ENCODE measurements at places on chromosomes 7 and 10.

- no peak for DNase-seq
Observed at GRCh38 chr7:33909318-33909717, 4.0 kb downstream of the BMPER start.

DNA sequence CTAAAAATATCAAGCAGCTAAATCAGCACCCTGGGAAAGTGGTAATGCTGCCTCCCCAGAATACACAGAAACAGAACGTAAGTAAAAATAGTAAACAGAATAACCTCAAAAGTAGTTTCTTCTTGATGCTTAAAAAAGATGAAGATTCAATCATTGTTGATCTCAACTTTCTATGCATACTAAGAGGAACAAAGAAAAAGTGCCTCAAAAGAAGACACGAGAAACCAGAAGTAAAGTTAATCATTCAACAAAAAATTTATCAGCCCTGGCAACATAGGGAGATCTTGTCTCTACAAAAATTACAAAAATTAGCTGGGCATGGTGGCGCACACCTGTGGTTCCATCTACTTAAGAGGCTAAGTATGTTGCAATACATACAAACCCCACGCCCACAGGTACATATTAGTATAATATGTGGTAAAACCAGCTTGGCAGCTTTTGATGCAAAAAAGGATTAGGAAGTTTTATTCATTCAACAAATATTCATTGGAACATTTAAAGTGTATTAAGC is 153.7 kb downstream of the NRBF2 start:
- DNase-seq = peak; percentile 90

DNA sequence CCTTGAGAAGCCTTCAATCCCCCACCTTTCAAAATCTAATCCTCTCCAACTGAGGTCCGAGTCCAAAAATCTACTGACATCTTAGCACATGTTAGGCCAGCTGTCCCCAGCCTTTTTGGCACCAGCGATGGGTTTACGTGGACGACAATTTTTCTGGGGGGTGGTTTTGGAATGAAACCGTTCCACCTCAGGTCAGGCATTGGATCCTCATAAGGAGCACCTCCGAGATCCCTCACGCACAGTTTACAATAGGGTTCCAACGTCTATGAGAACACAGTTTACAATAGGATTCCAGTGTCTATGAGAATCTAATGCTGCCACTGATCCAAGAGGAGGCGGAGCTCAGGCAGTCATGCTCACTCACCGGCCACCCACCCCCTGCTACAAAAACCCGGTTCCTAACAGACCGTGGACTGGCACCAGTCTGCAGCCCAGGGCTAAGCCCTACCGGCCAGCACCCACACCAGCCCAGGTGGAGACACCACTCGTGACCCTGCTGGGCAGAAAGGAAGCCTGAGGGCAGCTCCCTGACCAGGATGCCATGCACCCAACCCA is 107.6 kb downstream of the DIP2C start:
- DNase-seq = no peak

GRCh38 chr10:49162761-49163310 is 25.4 kb downstream of the TMEM273 start:
- DNase-seq = no peak

DNA sequence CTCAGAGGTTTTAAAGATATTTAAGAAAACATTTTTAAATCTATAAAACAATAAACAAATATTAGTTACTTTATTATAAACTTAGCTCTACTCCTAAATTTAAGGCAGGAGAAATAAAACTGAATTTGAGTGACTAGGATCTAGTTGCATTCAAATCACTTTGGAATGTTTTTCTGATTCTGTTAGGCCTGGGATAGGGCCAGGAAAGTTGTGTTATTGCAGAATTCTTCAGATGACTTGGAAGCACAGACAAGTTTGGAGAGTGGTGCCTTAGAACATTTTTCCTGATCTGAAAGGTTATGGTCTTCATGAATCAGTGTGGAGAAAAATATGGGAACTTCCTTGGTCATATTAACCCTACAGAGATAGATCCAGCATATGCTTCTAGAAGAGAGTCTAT is 15.6 kb upstream of the SLC25A13 start:
- no peak for DNase-seq

DNA sequence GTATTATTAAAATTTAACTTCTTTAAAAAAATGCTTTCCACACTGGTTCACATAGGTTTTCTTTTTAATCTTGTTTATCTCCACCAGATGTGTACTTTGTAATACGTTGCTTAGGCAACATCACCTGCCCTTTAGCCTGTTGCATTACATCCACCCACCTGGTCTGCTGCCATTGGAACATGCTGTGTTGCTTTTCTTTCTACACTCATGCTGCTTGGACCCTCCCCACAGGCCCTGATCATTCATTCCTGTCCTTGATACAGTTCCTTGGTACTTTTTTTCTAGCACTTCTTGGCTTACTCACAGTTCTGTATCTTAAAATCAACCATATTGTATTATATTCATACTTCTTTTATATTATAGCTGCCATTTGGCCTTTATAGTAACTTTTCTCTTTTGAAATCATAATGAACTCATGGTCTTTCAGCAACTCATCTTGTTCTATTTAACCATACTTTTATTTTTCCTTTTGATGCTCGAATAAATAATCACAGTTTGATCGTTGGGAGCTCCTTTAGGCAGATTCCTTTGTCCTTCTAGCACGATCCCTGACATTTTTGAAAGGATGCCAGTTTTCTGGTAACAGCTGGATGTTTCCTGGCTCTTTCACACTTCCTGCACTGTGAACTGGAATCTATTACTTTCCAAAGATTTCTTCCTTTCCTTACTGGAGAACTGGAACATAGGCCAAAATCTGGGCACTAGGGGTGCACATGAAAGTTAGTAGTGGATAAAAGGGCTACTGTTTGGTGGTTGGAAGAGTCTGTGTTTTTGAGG is 125.1 kb downstream of the CDK14 start:
- DNase-seq = peak; percentile 34

GRCh38 chr7:123961771-123962170 is 36.7 kb downstream of the SPAM1 start:
- peak; percentile 46 for DNase-seq

DNA sequence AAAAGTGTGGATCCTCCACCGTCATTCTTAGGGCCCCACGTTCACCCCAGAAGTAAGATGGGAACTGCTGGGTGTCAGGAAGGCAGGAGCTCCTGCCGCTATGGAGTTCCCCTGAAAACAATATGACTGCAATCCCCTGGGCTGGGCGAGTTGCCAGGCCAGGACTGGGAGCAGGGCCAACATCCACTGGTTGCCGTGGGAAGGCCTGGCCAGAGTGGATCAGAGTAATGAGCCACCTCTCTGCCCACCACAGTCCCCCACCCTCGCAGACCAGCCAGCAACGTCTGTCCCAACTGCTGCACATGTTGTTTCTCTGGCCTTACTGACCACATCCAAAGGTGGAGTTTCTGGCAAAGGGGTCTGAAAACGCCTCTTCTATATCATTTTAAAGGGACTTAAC is 86.6 kb downstream of the STRA8 start:
- DNase-seq = peak; percentile 83

GRCh38 chr7:2504889-2505375 is 14.6 kb upstream of the LFNG start:
- no peak for DNase-seq

DNA sequence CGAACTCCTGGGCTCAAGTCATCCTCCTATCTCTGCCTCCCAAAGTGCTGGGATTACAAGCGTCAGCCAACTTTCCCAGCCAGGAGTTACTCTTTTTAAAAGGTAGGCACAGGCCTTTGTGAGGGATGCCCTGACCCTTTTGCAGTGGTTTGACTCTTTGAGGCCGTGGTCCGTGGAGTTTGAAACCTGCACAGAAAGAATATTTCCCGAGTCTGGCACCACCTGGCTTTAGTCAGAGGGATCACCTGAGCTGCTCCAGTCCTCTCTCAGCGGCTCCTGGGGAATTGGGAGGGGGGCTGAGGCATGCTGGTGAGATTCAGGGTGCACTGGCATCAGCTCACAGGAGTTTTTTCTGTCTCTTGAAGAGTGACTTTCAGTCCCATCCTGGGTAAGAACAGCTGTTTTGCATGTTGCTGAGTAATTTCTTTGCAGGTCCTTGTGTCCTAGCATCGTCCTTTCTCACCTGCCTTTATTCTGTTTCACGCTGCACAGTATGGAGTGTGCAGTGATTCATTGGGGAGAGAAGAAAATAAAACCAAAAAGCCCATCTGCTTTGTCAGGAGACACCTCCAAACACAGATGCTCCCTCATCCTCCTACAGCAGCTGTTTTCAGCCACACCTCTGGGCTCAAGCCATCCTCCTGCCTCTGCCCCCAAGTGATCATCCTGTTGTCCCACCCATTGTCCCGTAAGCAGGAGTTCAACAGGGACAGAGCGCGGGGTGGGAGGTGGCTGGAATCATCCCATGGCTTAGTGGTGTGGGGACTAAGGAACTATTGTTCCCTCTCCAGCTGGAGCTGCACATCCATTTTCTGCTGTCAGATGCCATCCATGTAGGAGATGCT is 284.7 kb downstream of the CAMK1D start:
- no peak for DNase-seq

GRCh38 chr10:71520042-71520441 is 123.3 kb downstream of the CDH23 start:
- no peak for DNase-seq

- peak; percentile 46 for DNase-seq
Observed at GRCh38 chr10:33704214-33704830, 369.9 kb upstream of the NRP1 start.

DNA sequence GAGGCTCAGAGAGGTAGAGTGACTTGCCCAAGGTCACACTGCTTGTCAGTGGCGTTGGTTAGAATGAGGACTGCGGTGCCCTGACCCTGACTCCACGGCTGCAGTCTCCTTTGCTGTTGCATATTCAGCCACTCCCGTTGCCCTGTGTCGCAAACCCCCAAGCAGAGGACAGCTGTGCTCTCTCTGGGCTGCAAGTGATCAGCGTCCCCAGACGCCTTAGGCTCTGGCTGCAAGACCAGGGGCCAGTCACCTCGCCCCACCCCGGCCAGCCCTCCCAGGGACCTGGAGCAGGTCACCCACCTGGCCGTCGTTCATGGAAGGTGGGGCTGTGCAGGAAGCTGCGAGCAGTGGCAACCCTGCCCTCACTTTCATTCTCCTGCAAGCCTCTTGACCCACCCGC is 51.7 kb upstream of the NANOS1 start:
- no peak for DNase-seq

GRCh38 chr10:34578468-34578867 is 236.6 kb downstream of the PARD3 start:
- DNase-seq = no peak

Data from epithelial cell of esophagus (primary cell).